ENCODE measurements at places on chromosomes 7 and 10. TPM values are rescaled to one million over a fixed set of nuclear protein-coding genes. Genes with fewer than 3 reads are reported as not detected.

Gene JAKMIP3
- 5.1 TPM for polyA plus RNA-seq

Gene PDK4
- not detected for polyA plus RNA-seq

Gene NANOS1
- 29.1 TPM for polyA plus RNA-seq

Gene EVX1
- not detected for polyA plus RNA-seq

Gene ASZ1
- polyA plus RNA-seq: not detected

Gene RSPH10B2
- polyA plus RNA-seq: 0.22 TPM

Gene NUTM2D
- polyA plus RNA-seq: 8.2 TPM

Gene CRPPA
- polyA plus RNA-seq: 0.05 TPM

Gene DNAJB9
- polyA plus RNA-seq: 79.3 TPM

Gene GBX1
- polyA plus RNA-seq: not detected

Gene KEL
- polyA plus RNA-seq: 0.96 TPM

Gene LHFPL3
- polyA plus RNA-seq: 3.5 TPM

Gene PLXDC2
- polyA plus RNA-seq: 3.4 TPM

Gene CALCR
- polyA plus RNA-seq: 3.6 TPM

Gene MRPS17
- polyA plus RNA-seq: 20.5 TPM

Gene LFNG
- polyA plus RNA-seq: 1.5 TPM

Gene PFKFB3
- polyA plus RNA-seq: 33.4 TPM

Gene KBTBD2
- polyA plus RNA-seq: 70.1 TPM

Gene DPYSL4
- polyA plus RNA-seq: 143 TPM

Gene IDI2
- 0.24 TPM for polyA plus RNA-seq

Gene PLCE1
- polyA plus RNA-seq: 0.22 TPM

Gene CLCN1
- polyA plus RNA-seq: not detected

Gene ZEB1
- 15.6 TPM for polyA plus RNA-seq

Gene HOXA6
- polyA plus RNA-seq: not detected

Gene PNLIPRP2
- polyA plus RNA-seq: not detected

Gene MUC3A
- not detected for polyA plus RNA-seq

Gene ZNF727
- polyA plus RNA-seq: not detected

Gene ACBD7
- 7.8 TPM for polyA plus RNA-seq

Gene NEURL1
- 12.3 TPM for polyA plus RNA-seq

Gene CLDN12
- polyA plus RNA-seq: 74.2 TPM

Gene SVOPL
- 3.0 TPM for polyA plus RNA-seq

Gene CAMK1D
- 18.6 TPM for polyA plus RNA-seq

Gene REPIN1
- 95.5 TPM for polyA plus RNA-seq

Gene HABP2
- polyA plus RNA-seq: not detected

Gene RHOBTB1
- polyA plus RNA-seq: 10.5 TPM

Gene RARRES2
- not detected for polyA plus RNA-seq

Gene WEE2
- polyA plus RNA-seq: 0.34 TPM

Gene ANKRD61
- polyA plus RNA-seq: not detected

Gene MMD2
- 0.42 TPM for polyA plus RNA-seq

Gene ZNF804B
- polyA plus RNA-seq: 0.37 TPM

Gene PRLHR
- 0.20 TPM for polyA plus RNA-seq

Gene CCDC172
- not detected for polyA plus RNA-seq

Gene PAPOLB
- polyA plus RNA-seq: 0.10 TPM

Gene HOGA1
- not detected for polyA plus RNA-seq

Gene PTPN20
- not detected for polyA plus RNA-seq

Gene CRHR2
- 0.42 TPM for polyA plus RNA-seq

Gene TMEM139
- polyA plus RNA-seq: not detected

Gene TMEM178B
- 40.7 TPM for polyA plus RNA-seq

Gene GCK
- polyA plus RNA-seq: 7.4 TPM

Gene UCN3
- polyA plus RNA-seq: not detected

Gene ARHGEF5
- polyA plus RNA-seq: not detected

Gene LRRC61
- 1.2 TPM for polyA plus RNA-seq

Gene NUDT13
- polyA plus RNA-seq: 1.8 TPM

Gene NAT16
- polyA plus RNA-seq: 4.5 TPM

Measured in neural cell (in vitro differentiated cells).